Natural killer cell (primary cell): ENCODE measurements at places on chromosomes 6 and 20. TPM values are rescaled to one million over a fixed set of nuclear protein-coding genes. Genes with fewer than 3 reads are reported as not detected.

The VNN1 gene
- total RNA-seq = not detected

The SCUBE3 gene
- not detected for total RNA-seq

The SPATA25 gene
- not detected for total RNA-seq

DNA sequence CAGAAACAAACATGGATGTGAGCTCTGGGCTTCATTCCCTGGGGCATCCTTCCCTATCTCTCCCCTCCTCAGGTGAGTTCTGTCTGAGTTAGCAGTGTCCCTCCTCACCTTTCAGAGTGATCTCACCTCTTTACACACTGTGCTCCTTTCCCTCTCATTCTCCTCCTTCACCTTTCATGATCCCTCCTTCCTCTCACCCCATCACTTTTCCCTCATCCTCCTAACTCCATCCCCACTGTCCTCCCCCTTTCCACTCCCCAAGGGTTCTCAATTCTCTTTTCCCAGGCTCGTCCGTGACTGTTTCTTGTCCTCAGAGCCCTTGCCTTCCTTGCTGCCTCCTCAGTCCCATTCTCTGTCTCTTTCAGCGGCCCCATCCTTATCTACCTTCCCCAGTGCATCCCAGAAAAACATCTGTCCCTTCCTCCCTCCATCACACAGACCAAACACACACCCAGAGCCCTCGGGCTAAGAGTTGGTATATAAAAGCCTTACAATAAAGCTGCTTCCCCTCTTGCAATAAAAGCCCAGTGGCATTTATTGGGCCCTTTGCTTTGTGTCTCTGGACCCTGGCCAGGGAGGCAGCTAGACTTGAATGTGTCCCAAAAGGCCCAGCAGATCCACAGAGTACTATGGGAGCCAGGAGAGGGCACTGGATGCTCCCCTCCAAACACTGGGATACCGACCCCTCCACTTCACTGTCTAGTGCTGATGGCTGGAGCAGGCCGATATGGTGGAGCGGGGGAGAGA lies 1.9 kb downstream of the RNF39 start:
- no peak for DNase-seq
- no peak overlapping the region for H3K27ac ChIP-seq
- peaks cover 35% of the 10 kb centered on the region for H3K27me3 ChIP-seq

DNA sequence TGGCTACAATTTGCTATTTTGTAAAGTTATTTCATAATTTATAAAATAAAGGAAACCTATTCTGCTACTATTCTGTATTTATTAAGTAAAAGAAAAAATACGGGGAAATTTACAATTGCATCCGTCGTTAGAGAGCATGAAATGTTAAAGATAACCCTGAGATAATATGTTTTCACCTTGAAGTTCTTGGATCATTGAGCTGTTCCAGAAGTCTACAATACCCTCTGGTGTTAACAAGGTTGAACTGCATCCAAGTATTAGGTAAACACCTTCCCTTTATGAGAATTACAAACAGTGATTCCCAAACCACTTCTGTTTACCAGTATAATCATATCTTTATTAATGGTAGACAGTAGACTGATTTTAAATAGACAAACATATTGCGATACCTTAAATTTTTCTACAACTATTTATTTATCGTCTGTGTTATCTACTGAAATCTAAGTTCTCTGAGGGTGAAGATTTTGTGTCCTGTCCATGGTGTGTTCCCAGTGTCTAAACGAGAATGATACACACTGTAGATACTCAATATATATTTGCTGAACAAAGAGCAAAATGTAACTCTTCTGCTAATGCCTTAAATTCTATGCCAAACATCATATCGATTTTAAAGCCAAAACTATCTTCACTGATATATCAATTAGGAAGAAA lies 28.2 kb downstream of the TBC1D32 start:
- H3K27me3 ChIP-seq = no peaks in the 10 kb centered on the region
- DNase-seq = no peak
- H3K4me1 ChIP-seq = no peaks in the 10 kb centered on the region
- no peak overlapping the region for H3K27ac ChIP-seq

- H3K27me3 ChIP-seq = no peaks in the 10 kb centered on the region
- H3K27ac ChIP-seq = no peak overlapping the region
- H3K36me3 ChIP-seq = no peaks in the 10 kb centered on the region
- no peaks in the 10 kb centered on the region for H3K4me1 ChIP-seq
- no peak overlapping the region for H3K4me3 ChIP-seq
- no peak for DNase-seq
Observed at GRCh38 chr6:104689551-104690205, 170.0 kb downstream of the HACE1 start.

- no peaks in the 10 kb centered on the region for H3K36me3 ChIP-seq
- H3K27me3 ChIP-seq = no peaks in the 10 kb centered on the region
Observed at GRCh38 chr6:18748314-18748713, 361.2 kb downstream of the RNF144B start.
